Caco-2 (cell line): ENCODE measurements at places on chromosomes 2 and 18. TPM values are rescaled to one million over a fixed set of nuclear protein-coding genes. Genes with fewer than 3 reads are reported as not detected.
A peak's percentile ranks its signal among the peaks of the same experiment; 100 is the strongest.

DNA sequence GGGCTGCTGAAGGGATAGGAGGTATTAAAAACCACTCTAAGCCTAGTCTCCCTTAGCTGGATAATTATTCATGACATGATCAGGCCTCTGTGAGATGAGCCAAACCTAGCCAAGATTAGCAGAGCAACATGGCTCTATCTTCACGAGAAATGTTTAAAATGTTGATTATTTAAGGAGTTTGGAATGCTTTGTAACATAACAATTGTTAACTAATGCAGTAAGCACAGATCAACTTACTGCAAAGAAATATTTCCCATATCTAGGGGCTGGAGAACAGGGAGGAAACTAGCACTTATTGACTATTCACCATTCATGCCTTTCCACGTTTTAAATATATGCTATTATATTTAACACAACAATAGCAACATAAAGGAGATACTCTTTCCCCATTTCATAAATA is 833.7 kb upstream of the CHAC2 start:
- DNase-seq, result no peak

DNA sequence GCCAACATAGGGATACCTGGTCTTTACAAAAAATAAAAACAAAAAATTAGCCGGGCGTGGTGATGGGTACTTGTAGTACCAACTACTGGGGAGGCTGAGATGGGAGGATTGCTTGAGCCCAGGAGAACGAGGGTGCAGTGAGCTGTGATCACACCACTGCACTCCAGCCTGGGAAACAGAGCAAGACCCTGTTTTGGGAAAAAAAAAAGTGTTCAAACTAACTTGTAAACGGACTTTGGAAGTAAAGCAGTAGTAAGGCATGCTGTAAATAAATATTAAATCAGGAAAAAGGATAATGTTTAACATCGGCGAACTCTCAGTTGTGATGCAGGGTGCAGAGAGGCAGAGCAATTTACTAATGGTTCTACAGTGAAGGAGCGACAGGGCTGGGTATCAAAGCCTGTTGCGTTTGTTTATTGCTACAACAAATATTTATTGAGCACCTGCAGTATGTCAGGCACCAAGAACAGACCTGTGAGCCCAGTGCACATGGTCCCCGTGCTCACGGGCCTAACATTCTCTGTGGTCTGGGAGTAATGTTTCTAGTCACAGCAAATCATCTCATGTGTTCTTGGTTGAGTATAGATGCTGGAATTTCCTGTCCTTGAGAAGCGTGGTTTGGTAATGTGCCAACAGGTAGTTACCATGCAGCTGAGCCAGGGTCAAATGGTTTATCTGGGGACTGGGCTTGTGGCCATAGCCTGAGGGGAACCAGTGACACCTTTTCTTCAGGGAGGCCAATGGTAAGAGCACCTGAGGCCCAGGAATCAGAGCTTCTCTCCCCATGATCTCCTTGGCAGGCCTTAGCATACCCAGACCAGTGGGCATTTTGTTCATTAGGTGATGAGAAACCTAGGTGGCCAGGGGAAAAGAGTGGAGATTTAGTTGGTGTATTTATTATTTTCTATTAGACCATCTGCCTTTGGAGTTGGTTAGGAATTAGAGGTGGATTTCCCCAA is 27.9 kb upstream of the GREB1 start:
- DNase-seq, result no peak

- no peak for DNase-seq
These were observed 215.3 kb upstream of the FSHR start for GRCh38 chr2:49369650-49370049.

- no peak for DNase-seq
These were observed 682 bp upstream of the LNPK start for GRCh38 chr2:176002688-176003210.

DNA sequence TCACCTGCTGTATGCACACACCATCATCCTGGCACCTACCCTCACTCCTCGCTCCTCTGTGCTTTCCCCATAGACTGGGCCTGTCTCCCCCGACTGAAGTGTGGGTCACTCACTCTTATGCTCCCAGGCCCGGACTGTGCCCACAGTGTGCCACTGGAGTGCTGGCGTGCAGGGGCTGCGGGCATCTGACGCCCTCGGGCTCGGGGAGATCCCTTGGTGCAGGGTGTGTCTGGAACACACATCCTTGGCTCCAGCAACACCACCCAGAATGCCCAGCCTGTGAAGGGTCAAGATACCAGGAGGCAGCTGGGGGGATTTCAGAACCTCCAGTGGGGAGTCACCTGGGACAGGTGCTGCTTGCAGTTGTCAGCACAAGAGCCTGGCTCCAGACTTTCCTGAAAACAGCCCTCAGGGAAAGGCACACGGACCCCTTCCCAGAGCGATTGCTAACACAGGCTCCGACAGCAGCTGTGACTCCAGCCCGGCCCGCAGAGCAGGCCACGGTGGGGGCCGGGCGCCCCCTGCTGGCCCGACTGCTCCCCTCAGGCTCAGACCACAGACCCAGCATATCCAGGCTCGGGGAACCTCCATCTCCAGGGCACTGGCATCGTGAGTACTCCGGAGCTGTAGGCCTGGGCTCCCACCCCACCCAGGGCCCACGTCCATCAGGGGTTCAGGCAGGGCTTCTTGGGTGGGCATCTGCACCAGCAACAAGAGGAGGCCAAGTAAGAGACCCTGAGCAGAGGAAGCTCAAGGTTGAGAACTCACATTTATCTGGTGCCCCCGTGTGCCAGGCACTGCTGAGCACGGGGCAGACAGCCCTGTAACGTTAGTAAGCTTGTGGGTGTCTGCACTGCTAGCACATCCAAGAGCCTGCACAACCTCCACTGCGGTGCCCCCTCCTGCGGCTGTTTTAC is 8.6 kb downstream of the HS1BP3 start:
- DNase-seq, result peak; percentile 64

- DNase-seq, result no peak
These were observed 584.2 kb downstream of the GALR1 start for GRCh38 chr18:77833807-77834206.

DNA sequence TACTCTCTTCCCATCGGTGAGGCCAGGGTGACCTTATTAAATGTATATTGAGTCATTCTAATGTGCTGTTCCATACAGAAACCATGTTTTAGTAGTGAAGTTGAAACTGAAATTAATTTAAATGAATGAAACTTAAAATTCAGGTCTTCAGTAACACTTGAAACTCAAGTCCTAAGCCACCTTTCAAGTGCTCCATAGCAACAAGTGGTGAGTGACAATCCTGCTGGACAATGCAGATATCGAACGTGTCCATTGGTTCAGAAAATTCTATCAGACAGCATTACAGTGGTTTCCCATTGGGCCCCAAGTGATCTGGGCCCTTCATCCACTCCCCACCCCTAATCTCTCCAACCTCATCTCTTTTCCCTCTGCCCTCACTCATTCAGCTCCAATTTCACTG is 48.7 kb downstream of the HNMT start:
- no peak for DNase-seq

GRCh38 chr2:121699421-121700333 is 37.0 kb downstream of the NIFK start:
- DNase-seq, result peak; percentile 25

GRCh38 chr2:3344897-3345296 is 32.7 kb downstream of the EIPR1 start:
- DNase-seq, result no peak

DNA sequence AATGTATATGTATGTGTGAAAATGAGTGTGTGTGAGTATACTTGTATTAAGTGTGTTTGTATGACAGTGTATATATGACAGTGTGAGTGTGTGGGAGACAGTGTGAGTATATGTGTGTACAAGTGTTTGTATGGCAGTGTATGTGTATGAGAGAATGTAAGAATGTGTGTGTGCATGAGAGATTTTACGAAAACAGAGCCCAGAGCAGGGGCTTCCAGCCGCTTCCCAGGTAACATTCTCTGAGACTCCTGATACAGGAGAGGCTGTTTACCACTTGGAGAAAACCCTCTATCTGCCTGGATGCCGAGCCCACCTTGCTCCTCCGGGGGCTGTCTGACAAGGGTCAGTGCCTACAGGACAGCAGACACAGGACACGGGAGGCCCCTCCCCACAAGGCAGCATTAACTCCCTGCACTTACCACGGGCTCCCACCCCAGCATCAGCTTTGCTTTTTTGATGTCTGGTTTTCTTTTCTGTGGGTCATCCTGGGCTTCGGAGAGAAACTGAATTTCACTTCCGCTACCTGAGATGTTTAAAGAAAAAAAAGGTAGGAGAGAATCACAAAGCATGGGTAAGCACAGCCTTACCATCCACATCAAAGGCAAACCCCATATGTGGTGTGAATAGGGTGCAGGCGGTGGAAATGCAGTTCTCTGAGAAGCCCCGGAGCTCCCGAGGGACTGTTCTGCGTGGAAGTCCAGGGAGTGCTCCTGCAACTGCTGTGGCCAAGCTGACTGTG is 97.6 kb downstream of the UXS1 start:
- no peak for DNase-seq

- no peak for DNase-seq
These were observed 25.4 kb upstream of the RHOB start for GRCh38 chr2:20421336-20421987.

DNA sequence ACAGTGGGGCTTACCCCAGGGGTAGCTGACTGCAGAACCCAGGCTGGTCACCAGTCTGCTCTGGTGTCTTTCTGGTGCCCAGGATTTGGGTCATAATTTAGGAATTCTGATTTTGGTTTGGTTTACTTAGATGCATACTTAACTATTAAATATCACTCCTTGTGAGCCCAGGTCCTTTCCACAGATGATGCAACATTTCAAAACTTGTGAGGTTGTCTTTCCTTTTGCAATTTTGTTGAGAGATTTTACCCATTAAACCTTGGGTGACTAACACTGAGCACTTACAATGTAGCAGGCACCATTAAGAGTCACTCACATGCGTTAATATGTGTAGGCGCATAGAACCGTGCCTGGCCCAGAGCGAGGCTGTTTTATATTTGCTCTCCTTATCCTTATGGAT is 61.8 kb upstream of the RPL31 start:
- no peak for DNase-seq

GRCh38 chr2:186136860-186137259 is 349.2 kb upstream of the ZC3H15 start:
- no peak for DNase-seq

DNA sequence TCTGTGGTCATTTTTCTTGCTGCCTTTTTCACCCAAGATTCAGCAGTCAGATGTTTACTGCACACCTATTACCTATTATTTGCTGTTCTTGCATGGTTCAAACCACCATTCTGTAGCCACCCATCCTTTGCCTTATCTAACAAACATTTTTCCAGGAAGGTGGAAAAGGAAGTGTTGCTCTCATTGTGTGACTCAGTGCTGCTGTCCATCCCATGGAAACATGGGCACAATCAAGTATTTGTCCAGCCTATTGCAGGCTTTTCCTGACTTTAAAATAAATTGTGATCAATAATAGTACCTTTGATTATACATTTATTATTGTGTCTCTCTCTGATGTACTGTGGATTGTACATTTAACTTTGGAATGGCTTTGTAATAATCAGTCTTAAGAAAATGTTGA is 53.2 kb downstream of the USP14 start:
- no peak for DNase-seq

DNA sequence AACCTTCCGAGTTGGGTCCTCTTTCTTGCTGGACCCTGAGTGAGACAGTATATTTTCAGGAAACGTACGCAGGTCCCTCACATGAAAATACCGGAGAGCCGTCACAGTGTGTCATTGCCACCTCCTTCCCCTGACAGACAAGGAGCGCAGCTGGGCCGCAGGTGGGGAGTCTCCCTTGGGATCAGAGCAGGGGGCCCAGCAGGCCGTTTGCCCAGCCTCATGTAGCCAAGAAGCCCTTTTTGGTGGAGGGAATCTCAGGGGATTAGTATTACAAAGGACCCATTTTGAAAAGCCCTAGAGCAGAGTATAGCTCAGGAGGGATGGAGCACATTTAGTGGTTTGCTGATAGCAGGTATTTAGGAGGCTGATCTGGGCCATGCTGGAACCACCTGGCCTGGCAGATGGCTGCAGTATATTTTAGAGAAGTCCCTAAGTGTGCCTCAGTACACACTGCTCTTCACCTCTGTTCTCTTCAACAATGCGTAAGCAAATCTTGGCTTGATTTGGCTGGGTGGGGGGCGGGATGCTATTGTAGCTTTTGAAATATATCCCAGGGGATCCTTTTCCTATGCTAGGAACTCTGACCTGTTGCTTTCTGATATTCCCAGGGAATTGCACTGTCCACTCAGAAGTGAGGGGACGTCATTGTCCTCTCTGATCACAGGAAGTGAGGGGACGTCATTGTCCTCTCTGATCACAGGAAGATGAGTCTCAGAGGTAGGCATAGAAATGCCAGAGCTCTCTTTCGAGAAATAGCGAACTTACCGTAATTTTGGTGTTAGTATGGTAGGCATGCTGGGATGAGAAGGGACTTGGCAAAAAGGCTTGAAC is 171.9 kb downstream of the HRH4 start:
- DNase-seq, result no peak

GRCh38 chr2:134676960-134677359 is 41.8 kb downstream of the TMEM163 start:
- no peak for DNase-seq

DNA sequence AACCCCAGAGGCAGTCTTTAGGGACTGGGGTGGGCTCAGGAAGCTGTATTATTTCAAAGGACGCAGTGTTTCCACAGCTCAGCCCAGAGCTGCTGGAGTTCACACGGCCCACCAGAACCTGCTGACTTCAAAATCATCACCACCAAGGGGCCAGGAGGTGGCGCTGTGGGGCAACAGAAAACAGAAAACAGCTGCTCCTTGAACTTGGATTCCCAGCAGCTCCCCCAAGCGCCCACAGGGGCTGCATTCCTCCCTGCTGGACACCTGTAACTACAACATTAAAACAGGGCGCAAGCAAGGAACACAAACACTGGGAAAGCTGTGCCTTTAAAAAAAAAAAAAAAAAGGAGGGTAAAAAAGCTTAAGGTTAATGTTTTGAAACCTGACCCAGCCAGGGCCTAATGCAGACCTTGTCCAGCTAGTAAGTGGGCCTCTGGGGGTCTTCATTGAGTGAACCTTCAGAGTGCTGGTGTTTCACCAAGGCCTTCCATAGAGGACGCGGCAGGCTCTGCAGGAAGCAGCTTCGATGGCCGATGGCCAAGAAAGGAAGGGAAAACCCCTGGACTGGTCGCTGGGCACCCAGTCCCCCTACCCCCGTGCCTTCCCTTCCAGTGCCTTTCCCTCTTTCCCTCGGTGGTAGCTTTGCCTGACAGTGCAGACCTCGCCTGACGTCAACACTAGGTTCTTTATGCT is 25.9 kb downstream of the MLPH start:
- DNase-seq, result peak; percentile 83

DNA sequence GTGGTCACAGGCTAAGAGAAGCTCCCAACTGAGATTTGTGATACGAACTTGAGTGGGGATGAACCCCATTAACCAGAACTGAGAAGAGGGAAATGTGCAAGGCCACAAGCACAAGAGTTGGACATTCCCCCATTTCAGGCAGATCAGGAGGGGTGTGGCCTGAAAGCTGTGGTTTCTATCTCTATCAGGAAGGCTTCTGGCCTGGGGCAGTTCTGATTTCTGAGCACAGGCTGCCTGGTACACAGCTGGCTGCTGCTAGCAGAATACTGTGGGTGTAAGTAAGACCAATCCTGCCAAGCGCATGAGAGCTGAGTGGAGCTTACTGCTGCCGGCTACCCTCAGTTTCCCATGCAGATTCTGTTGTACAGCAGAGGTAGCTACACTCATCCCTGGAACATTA is 484.6 kb downstream of the SATB2 start:
- DNase-seq, result no peak

HOXD3 gene
- 1.2 and 1.5 TPM in 2 replicates for total RNA-seq

NCKAP5 gene
- total RNA-seq, result 3.5 and 3.8 TPM in 2 replicates

SP100 gene
- 6.3 and 7.8 TPM in 2 replicates for total RNA-seq

MTIF2 gene
- 37.6 and 42.7 TPM in 2 replicates for total RNA-seq

GAREM2 gene
- total RNA-seq, result 15.6 and 23.6 TPM in 2 replicates

POLE4 gene
- total RNA-seq, result 101 and 117 TPM in 2 replicates

SERPINB13 gene
- total RNA-seq, result not detected in 2 replicates

LHCGR gene
- total RNA-seq, result not detected in 2 replicates

CXCR4 gene
- 1.00 and 1.4 TPM in 2 replicates for total RNA-seq

GPR39 gene
- total RNA-seq, result 26.8 and 28.7 TPM in 2 replicates

GCG gene
- total RNA-seq, result not detected in 2 replicates

IL36A gene
- total RNA-seq, result not detected in 2 replicates
